Activated effector memory CD4-positive, alpha-beta T cell treated with Interleukin-2 at 50 U/mL for 16 hours (primary cell): ENCODE measurements at places on chromosomes 1 and 21.

DNA sequence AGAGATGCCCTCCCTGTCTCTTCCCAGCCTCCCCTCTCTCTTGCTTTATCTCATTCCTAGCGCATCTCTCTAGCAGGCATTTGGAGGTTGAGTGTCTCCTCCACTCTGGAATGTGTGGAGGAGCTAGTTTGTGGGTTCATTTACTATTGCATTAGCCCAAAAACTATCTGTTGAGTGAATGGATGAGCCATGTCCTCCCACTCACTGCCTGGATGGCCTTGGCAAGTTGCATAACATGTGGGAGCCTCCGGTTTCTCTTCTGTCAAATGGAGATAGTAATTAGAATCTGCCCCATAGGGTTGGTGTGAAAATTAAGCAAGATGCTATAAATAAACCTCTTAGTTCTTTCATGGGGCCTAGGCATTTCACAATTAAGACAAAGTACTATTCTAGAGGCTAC lies 181.8 kb downstream of the KAZN start:
- DNase-seq = no peak

- DNase-seq = peak; percentile 51
Observed at GRCh38 chr1:20732588-20733359, at the start of gene SH2D5. TSS of gene SH2D5 (minus strand) at chr1:20732703. CDS start at chr1:20728044, 4,659 bp downstream.

DNA sequence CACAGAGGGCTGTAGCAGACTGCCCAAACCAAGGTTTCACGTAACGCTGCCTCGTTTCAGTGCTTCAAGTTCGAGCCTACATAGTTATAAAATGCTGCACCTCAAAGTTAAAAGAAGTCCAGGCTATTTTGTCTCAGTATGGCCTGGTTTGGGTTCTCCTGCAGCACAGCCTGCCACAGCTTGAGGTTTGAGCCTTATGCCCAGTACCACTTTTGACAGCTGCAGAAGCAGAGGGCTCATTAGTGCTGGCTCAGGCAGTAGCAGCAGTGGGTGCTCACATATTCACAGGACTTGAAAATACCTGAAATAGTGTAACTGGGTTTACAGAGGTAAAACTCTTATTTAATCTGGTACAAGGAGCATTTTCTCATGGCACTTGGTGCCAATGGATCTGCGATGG lies 15.3 kb downstream of the SPATA46 start:
- no peak for DNase-seq

DNA sequence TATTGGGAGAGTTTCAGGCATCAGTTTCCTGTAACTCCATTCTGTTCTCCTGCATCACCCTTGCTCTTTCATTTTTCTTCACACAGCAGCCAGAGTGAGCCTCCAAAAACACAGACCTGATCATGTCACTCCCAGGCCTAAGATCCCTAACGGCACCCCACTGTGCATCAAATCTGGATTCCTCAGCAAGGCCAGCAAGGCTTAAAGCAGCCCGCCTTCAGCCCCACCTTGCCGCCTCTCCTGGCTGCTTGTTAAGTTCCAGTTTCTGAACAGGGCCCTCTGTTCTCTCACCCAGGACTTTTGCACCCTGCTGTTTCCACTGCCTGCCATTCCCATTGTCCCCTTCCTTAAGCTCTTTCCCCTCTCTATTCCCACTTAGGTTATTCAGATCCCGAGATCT lies 29.3 kb downstream of the C1orf116 start:
- DNase-seq = no peak

DNA sequence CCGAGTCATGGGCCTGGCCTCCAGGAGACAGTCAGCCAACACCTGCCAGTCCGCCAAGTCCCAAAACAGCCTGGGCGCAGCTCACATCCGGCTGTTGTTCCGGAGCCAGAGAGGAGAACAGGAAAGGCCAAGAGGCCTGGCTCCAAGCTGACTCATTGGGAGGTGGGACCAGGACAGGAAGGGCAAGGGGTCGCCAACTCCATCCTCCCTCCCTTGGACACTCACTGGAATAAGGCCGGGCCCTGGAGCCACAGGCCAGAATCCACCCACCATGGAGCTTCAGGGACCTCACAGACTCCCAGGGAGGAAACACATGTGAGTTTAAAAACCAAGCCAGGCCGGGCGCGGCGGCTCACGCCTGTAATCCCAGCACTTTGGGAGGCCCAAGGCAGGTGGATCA lies 25.1 kb upstream of the CLIC4 start:
- DNase-seq = no peak

DNA sequence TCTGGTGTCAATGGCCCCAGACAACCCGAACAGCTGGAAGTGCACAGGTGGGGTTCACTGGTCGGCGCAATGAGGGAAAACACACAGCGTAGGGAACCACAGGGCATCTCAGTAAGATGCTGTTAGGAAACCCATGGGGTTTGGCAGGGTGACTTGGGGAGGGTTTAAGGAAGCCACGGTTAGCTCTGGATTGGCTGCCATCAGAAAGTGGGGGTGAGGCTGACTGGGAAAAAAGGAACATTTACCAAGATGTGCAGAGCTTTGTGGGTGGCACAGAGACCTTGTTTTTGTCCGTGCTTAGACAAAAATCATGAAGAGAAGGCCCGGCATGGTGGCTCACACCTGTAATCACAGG lies 11.0 kb downstream of the ALDH4A1 start:
- no peak for DNase-seq

- DNase-seq = no peak
Observed at GRCh38 chr1:17521946-17522612, 17.4 kb upstream of the ARHGEF10L start.

GRCh38 chr1:147651466-147651865 lies 18.9 kb downstream of the ACP6 start:
- DNase-seq = no peak

GRCh38 chr1:100122177-100122576 lies 10.6 kb downstream of the SASS6 start:
- no peak for DNase-seq

DNA sequence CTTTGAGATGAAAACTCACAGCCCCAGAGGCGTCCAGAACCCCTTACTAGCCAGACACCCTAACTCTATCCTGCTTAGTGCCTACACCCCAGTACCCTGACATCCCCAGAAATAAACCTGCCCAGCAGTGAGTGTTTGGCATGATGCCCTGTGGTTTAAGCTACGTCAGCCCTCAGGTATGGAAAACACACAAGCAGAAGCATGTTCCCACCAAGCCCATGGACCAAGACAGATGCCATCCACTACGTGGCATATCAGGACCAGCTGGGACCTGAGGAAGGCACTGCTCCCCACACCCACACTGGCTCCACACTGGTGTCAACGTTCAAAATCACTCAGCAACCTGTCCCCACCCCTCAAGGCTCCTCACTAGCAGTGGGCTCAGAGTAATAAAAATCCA lies 116.4 kb downstream of the SYT2 start:
- no peak for DNase-seq

- no peak for DNase-seq
Observed at GRCh38 chr1:28171246-28171645, 5.2 kb downstream of the PTAFR start.

- no peak for DNase-seq
Observed at GRCh38 chr1:46067652-46068051, 64.8 kb downstream of the PIK3R3 start.

DNA sequence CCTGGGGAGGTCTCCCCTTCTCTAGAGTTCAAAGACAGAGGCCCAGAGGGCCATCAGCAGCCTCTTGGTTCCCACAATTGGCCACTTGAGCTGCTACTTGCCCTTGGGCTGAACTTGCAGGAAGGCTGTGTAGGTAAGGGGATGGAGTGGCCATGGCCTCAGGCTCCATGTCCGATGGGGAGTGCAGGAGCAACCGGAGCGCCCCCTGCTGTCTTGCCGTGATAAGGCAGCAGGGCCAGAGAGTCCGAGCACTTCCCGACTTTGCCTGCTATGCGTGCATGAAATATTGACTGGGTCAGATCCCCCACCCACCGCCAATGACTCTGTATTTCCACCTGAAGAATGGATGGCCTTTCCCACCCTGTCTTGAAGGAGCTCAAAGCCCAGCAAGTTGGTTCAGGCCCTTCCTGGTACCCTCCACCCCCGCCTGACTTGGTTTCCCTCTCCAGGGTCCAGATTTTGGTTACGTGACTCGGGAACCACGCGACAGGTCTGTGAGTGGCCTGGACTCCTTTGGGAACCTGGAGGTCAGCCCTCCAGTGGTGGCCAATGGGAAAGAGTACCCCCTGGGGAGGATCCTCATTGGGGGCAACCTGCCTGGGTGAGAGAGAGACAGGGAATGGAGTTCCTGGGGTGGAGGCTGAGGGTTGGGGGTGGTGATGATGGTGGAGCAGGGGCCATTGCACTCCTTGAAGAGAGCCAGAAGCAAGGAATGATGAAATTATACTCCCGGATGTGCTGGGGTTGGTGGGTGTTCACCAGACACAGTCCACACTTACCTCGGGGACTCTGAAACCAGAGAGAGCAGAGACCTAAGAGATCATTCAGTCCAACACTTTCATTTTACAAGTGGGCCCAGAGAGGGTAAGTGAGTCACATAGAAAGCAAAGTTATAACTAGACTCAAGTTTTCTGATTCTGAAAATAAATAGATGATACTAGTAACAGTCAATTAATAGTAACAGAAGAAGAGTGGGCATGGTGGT lies 25.6 kb downstream of the PADI3 start:
- DNase-seq = no peak

DNA sequence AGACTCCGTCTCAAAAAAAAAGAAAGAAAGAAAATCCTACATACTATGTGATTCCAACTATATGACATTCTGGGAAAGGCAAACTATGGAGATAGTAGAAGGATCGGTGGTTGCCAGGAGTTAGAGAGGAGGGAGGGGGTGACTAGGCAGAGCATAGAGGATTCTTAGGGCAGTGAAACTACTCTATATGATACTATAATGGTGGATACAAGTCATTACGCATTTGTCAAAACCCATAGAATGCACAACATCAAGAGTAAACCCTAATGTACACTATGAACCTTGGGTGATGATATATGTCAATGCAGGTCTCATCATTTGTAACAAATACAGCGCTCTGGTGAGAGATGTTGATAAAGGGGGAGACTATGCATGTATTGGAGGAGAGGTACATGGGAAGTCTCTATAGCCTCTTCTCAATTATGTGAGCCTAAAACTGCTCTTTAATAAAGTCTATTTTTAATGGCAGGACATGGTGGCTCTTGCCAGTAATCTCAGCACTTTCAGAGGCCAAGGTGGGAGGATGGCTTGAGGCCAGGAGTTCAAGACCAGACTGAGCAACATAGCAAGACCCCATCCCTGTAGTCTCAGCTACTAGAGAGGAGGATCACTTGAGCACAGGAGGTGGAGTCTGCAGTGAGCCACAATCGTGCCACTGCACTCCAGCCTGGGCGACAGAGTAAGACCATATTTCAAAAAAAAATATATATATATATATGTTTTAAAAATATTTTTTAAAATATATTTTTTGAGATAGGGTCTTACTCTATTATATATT lies 17.0 kb downstream of the SLC2A5 start:
- DNase-seq = no peak

GRCh38 chr1:236024641-236025040 lies 40.2 kb downstream of the NID1 start:
- no peak for DNase-seq

DNA sequence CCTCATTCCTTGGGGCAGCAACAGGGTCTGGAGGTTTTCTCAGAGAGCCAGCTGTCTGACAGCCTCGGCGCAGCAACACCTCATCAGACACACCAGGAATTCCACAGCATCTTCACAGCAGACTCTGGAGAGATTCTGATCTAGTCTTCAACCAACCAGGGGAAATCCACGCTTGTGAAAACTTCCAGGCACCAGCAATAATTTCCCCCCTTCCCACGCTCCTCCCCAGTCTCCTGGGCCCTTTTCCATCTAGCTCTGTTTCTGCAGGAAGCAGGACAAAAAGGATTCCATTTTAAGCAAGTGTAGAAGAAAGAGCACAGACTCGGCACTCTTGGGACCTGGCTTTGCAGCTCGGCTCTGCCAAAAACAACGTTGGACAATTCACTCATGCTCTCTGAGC lies 44.3 kb upstream of the CAPZB start:
- no peak for DNase-seq

DNA sequence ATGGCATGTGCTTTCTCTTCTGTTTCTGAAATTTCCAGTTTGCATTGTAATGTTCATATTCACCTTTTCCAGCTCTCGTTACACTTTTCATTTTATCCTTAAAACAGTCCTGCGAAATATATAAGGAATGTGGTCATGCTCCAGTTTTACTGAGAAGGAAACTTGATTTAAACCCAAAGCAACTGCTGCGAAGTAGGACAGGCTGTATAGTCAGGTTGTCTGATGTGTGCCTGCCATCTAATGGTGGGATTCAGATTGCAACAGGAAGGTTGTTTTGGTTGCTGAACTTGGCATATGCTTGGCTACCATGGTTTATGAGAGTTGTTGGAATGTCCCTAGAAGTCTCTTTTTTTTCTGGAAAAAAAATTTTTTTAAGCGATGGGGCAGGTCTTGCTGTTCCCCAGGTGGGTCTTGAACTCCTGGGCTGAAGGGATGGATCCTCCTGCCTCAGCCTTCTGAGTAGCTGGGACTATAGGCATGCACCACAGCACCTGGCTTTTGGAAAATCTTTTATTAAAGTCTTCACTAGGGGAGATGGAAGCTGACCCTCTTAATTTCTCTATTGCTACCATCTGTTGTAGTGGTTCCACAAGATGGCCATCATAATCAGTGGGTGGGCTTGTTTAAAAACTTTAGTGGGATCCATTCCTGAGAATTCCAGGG lies 86.9 kb downstream of the UCK2 start:
- DNase-seq = peak; percentile 35

DNA sequence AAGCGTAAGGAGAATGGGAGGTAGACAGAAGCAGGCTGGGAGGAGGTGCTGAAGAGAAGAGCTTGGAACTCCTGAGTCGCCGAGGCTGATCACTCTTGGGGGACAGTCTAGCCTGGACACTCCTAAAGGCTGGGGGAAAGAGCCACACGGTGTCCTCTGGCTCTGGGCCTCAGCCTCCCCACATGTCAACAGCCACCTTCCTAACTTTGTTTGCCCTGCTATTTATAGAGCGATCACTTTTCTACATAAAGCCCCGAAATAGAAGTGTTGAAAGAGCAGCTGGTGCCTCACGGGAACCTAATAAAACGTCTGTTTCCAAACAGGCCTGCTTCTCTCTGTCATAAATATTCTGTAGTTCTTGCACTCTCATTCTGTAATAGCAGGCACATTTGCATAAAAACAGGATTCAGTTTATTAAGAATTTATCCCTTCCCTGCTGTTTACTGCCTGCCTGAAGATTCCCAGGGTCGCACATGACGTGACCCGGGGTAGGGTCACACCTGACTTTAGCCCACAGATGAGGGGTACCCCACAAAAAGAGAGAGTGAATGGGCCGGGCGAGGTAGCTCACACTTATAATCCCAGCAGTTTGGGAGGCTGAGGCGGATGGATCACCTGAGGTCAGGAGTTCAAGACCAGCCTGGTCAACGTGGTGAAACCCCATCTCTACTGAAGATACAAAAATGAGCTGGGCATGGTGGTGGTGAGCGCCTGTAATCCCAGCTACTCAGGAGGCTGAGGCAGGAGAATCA lies 212.5 kb downstream of the TOMM20 start:
- no peak for DNase-seq
